ENCODE measurements at places on chromosomes 3 and 15.

GRCh38 chr15:73336756-73337155 lies 32.0 kb downstream of the HCN4 start:
- DNase-seq = no peak

DNA sequence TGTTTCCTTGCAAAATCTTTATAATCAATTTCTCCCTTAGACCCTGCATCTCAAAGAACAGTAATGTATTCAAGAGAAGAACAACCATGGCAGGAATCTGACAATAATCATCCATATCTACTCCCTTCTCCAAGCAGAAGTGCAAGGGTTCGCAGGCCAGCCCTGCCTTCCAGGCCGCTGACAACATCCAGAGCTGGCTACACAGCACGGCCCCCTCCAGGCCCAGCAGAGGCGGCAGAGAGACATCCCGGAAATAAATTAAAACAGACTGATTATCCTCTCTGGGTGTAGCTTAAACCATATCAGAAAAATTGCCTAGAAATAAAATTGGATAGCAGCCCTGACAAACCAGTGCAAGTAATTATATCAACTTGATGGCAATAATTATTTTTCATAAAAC lies 223.3 kb downstream of the FAM43A start:
- no peak for DNase-seq

DNA sequence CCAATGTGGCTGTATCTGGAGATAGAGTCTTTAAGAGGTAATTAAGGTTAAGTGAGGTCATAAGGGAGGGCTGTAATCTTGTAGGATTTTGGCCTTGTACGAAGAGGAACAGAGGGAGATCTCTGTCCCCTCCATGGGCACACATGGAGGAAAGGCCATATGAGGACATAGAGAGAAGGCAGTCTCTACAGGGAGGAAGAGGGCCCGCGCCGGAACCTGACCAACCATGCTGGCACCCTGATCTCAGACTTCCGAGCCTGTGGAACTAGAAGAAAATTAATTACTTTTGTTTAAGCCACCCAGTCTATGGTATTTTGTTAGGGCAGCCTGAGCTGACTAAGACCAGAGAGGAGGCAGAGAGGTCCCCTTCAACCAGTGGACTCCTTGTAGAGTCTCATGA lies 17.7 kb upstream of the MRPS22 start:
- DNase-seq = no peak

- no peak for DNase-seq
Observed at GRCh38 chr3:186616299-186616617, 3.4 kb downstream of the AHSG start.

GRCh38 chr3:88678747-88679146 lies 428.7 kb upstream of the EPHA3 start:
- DNase-seq = no peak

- peak; percentile 20 for DNase-seq
Observed at GRCh38 chr15:81011593-81011992, 10.9 kb downstream of the TLNRD1 start.

DNA sequence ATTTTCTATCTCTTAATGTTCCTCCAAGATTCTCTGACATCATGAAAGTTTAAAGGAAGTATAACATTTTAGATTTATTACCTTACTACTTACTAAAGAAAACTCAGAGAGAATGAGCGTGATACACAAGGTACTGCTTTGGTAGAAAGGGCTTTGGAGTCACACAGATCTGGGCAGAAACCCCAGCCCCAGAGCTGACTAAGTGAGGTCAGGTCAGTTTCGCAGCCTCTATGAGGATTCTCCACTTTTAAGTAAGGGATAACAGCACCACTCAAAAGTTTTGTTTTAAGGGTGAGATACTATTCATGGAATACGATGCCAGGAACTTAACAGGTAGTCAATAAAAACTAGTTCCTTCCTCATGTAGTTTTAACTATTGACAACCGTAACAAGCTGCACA lies 76.1 kb downstream of the CLDN11 start:
- DNase-seq = no peak

GRCh38 chr15:57165992-57166391 lies 210.3 kb upstream of the CGNL1 start:
- peak; percentile 32 for DNase-seq

- DNase-seq = no peak
Observed at GRCh38 chr3:113981803-113982202, 34.0 kb downstream of the ZDHHC23 start.

- no peak for DNase-seq
Observed at GRCh38 chr3:113000691-113001090, 9.9 kb downstream of the GTPBP8 start.

DNA sequence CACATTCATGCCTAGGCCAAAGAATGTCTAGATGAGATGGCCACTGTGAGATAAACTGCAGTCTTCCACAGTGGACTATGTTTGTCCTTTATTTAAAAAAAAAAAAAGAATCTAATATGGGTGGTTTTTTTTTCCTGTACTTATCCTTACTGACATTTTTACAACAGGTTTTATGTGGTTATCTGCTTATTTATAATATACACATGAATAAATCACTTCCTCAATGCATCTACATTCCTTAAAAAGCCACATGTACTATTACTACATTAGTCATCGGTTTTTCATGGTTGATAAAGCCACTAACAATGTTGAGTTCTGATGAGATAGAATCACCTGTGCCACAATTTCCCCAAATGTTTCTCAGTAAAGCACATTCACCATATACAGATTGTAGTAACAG lies 341.3 kb upstream of the THBS1 start:
- peak; percentile 79 for DNase-seq

- DNase-seq = peak; percentile 66
Observed at GRCh38 chr15:78049691-78050440, 27.6 kb downstream of the TBC1D2B start.

GRCh38 chr3:37981348-37981664 lies 9.3 kb upstream of the VILL start:
- DNase-seq = no peak

GRCh38 chr3:113625834-113626233 lies 70.6 kb downstream of the USF3 start:
- DNase-seq = no peak

DNA sequence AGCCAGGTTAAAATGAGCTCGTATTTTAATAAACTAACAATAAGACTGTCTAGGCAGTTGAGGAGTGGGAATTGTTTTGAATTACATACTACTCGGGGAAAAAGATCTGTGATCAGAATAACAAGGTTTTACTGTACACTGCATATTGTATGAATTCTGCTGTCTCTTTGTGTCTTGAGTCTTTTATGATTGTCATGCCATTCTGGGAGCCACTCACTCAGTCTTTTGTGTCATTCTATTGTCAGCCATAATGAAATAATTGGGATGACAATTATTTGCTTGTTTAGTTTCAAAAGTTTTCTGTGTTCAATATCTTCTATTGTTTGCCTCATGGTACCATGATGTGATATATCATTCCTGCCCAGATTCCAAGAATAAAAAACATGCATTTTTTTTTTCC lies 339.6 kb upstream of the TBL1XR1 start:
- DNase-seq = no peak

DNA sequence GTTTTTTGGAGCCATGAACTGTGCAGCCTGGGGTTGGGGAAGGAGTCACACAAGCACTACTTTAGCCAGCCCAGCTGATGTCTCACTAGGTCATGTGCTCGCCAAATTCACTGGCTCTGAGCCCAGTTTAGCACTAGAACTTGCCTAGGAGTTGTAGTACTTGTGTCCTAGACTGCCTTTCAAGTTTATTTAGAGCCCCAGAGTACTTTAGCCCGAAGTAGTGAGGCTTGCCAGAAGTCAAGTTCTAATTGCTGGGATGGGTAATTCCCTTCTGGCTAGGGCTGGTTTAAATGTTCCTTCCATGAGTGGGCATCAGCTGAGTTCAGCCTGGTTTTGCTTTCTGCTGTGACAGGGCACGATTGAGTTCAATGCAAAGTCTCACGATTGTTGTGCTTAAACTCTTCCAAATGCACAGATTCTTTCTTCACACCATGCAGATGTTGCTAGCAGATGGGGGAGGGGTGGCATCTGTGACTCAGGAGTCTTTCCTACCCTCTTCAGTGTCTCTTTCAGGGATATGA lies 228.2 kb upstream of the ZPLD1 start:
- peak; percentile 64 for DNase-seq

DNA sequence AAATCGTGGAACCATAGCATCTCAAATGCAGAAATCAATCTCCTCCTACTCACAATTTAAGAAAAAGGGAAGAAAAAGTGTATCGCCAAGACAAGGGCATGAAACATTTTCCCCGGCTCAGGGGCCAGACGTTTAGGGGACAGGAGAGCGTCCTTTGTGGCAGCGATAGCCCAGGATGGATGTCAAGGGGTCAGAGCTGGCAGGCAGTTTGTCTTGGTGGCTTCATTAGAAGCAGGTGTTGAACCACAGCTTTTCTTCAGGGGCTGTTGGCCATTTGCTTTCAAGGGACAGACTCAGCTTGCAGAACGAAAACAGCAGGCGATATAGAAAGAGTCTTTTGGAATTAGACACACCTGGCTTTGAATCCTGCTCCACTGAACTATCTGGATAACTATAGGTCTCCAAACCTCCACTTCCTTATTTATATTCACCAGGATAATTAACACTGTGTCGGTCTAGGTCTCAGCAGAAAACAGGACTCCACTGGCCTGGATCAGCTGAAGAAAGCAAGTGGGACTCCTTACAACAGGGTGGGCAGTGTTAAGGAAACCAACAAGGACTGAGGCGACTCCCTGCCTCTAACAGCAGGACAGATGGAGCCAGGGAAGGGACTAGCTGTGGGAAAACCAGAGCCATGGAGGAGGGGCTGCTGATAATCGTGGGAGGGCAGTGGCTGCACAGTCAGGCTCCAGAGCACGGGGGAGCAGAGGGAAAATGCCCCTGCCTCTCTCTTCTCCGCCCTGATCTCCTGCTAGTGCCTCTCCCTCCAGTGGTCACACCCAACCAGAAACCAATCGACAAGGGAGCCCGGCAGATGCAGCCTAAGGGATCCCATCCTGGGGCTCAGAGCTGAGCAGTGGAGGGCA lies 123.6 kb downstream of the LIPC start:
- no peak for DNase-seq

GRCh38 chr3:172530101-172530561 lies 6.9 kb upstream of the TNFSF10 start:
- no peak for DNase-seq

GRCh38 chr3:43435706-43436105 lies 149.4 kb downstream of the SNRK start:
- DNase-seq = no peak

- DNase-seq = no peak
Observed at GRCh38 chr3:67648229-67648628, 6.2 kb downstream of the SUCLG2 start.

DNA sequence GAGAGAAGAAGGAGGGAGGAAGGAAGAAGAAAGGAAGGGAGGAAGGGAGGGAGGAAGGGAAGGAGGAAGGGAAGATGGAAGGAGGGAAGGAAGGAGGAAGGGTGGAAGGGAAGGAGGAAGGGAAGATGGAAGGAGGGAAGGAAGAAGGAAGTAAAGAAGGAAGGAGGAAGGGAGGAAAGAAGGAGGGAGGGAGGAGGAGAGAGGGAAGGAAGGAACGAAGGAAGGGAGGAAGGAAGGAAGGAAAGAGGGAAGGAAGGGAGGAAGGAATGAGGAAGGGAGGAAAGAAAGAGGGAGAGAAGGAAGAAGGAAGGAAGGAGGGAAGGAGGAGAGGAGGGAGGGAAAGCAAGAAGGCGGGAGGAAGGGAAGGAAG lies 31.8 kb upstream of the ALDH1L1 start:
- no peak for DNase-seq

Data from astrocyte of the spinal cord (primary cell).